Activated CD8-positive, alpha-beta memory T cell treated with anti-CD3 and anti-CD28 coated beads for 48 hours (primary cell): ENCODE measurements at places on chromosomes 3 and 15.

DNA sequence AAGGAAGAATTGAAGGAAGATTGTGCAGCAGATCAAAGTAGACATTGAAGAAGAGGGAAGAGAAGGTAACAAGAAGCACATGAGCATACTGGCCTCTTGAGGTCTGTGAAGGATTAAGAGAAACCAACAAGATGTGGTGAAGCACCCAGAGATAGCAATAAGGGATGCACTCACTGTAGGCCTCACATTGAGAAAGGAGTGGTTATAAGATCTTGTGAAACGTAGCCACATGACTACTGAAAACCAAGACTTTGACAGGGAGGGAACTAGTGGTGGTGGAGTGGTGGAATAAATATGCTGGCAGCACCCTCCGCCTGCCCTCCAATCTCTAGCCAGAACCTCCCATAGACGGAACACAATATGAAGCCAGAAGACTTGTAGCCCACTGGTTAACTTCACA lies 651.2 kb downstream of the DIPK2A start:
- DNase-seq = no peak

DNA sequence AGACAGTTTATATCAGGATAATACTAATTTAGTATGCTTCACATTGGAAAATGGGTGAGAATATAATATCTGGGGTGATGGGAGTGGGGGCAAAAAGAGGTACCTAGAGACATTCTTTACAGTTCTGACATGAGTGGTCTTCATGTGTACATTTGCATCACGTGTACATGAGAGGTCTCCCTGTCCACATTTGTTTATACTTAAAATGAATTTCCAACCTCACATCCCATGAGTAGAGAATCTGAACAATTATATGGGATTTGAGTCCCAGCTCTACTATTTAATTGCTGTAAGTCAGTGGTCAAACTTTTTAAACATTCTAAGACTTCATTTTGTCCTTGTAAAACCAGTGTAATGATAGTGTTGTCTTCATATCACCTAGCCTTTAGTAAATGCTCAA lies 408.4 kb downstream of the NAALADL2 start:
- DNase-seq = no peak

DNA sequence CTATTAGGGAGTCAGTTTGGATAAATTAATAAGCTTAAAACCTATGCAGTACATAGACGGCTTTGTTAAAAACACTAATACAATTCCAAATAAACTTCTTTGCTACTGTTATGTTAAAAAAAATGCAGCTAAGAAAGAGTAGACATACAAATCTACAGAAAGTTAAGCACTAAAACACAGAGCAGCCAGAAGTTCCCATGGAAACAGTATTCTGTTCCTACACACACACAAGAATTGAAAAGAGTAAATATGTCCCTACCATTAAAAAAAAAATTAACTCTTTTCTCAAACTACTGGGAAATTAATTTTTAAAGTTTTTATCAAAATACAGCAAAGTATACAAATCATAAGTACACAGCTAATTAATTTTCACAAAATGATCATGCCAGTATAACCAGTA lies 71.6 kb downstream of the CLASP2 start:
- no peak for DNase-seq

- DNase-seq = no peak
Measured at GRCh38 chr15:42080919-42081830, 13.2 kb downstream of the PLA2G4D start.

GRCh38 chr3:107975529-107976201 lies 115.2 kb downstream of the CD47 start:
- DNase-seq = no peak

GRCh38 chr3:187125319-187126031 lies 13.8 kb downstream of the RPL39L start:
- no peak for DNase-seq

- no peak for DNase-seq
Measured at GRCh38 chr3:29195056-29195455, 85.8 kb upstream of the RBMS3 start.

GRCh38 chr3:105429034-105429762 lies 62.5 kb downstream of the ALCAM start:
- no peak for DNase-seq

GRCh38 chr15:87954793-87955192 lies 301.7 kb downstream of the NTRK3 start:
- no peak for DNase-seq

DNA sequence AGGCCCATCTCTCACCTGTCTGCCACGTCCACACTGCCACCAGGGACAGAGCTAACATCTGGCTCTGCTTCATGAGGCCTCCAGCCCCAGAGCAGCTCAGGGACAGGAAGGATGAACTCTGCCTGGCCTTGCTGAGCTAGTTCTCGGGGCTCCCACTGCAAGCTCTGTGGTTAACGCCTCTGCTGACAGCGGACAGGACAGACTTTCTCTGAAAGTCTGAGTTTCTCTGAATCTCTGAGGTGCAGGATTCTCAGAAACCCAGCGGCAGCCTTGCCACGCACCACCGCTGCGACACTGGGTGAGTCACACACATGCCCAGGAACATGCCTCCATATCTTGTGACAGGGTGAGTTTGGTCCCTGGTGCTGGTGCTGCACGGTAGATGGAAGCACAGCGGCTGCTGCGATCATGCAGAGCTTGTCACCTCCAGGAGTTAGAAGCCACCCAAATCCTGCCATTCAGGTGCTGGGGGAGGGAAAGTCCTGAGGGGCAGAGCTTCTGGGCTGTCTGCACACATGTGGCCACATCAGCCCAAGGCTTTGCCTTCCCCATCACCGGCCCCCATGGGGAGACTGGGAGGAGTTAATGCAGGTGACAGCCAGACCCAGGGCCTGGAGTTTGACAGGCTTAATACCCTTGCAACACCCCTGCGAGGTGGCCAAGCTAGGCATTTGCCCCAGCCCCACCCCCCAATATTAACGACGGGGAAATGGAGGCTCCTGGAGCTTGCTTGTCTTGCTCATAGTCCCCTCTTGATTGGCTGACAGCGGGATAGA lies 267.0 kb downstream of the PLCL2 start:
- peak; percentile 76 for DNase-seq

GRCh38 chr3:58994746-58995330 lies 55.0 kb downstream of the CFAP20DC start:
- DNase-seq = no peak

- DNase-seq = no peak
Measured at GRCh38 chr15:74978503-74978902, 16.9 kb upstream of the SCAMP5 start.

DNA sequence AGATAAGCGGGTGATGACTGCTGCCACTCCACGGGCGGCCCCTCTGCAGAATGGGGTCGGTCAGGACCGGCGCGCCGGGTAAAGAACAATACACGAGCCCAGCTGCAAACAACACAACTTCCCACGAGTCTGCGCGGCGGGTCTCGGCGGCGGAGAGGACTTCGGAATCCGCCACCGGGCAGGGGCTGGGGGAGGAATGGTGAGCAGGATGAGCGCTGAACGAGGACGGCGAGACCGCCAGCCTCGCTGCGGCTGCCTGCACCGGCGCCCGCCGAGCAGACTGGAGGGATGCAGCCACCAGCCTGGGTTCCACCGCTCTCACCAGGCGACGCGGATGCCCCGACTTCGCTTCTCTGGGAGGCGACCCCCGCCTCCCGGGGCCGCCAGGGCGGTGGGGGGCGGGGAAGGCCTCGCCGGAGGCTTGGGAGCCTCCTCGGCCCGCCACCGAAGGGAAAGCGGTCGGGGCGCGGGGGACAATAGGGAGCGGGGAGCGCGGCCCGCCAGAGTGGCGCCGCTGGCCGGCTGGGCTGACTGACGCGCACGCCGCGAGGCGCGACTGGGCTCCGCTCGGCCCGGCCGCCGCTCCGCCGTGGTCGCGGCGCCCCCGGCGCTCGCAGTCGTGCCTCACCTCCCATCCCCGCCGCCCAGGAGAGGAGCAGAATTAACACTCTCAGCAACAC lies 515 bp downstream of the ADAM10 start:
- DNase-seq = peak; percentile 22

DNA sequence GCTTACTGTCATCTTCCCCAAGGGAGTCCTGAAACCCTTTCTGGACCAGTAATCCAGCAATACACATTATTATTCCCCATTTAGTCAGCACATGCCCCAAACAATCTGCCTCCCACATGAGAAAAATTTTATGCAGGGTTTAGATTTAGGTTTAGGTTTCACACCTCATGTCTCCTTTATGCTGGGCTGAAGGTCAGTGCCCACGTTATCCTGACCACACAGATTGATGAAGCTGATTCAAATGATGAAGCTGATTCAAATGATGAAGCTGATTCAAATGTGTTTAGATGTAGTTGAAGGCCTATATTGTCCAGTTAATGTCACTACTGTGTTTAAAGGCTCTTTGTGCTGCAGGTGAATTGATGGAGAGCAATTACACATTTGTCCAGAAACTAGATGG lies 18.1 kb upstream of the ZBED2 start:
- no peak for DNase-seq

- no peak for DNase-seq
Measured at GRCh38 chr3:149701977-149702350, 44.1 kb upstream of the WWTR1 start.

GRCh38 chr15:63373330-63373729 lies 8.3 kb downstream of the CA12 start:
- DNase-seq = no peak

- DNase-seq = no peak
Measured at GRCh38 chr3:119912220-119912619, 130.3 kb downstream of the NR1I2 start.

DNA sequence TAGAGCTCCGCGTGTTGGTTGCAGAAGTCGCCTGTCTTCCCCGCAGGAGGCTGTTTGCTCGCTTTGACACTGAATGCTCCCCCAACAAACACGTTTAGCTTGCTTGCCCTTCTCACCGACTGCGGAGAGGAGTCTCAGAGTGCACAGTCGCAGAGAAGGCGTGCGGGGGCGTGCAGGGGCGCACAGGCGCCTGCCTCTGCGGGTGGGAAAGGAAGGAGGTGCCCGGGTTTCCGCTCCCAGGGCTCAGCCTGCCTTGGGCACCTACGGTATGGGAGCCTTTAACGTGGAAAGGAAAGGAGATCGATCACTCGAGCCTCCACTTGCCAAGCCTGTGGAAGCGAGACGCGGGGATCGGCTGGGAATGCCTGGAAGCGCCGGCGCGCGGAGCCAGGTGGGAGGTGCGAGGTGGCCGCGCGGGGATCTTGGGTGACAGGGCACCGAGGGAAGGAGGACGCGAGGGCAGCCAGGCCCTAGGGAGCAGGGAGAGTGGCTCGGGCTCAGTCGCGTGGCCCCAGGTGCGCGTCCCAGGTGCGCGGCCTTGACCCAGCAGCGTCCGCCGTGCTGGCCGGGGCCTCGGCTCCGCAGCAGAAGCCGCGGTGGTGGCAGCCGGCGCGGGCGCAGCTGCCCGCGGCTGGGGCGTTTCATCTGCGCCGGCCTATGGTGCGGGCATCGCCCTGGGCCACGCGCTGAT lies at the start of gene FAN1:
Gene FAN1 (plus strand): TSS at position 419 of the 691 bp plus-strand sequence. CDS start 749 bp downstream, outside the sequence.
- peak; percentile 54 for DNase-seq

DNA sequence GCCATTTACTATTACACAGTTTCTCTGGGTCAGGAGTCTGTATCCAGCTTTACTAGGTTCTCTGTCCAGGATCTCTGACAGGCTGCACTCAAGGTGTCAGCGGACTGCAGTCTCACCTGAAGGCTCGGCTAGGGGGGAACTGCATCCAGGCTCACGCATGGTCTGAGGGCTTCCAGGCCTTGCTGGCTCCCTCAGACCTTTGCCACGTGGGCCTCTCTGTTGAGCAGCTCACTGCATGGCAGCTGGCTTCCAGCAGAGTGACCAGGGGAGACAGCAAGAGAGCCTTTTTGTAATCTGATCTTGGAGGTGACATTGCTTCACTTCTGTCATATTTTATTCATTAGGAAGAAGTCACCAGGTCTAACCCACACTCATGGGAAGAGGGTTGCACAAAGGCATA lies 152.3 kb downstream of the CACNA2D3 start:
- no peak for DNase-seq

GRCh38 chr3:66493458-66494099 lies 7.2 kb downstream of the LRIG1 start:
- no peak for DNase-seq

GRCh38 chr3:112579697-112580096 lies 17.9 kb downstream of the SLC35A5 start:
- DNase-seq = no peak

DNA sequence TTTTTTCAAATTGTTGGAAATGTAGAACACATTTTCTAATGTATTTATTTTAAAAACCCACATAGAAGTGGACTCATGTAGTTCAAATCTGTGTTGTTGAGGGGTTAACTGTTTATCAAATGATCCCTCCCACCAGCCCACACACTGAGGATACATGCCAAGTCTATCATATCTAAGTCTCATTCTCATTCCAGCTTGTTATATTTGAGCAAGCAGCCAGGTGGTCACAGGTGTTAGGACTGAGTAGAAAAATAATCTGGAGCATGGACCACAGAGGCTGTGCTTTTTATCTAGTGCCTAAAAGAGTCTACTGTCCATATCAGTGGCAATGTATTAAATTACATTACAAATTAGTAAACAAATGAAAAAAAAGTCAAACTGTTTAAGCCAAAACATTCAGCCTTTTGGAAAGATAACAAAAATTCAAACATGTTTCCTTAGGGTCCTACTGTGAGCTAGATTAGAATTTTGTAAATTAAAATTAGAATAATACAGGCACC lies 20.7 kb upstream of the SPESP1 start:
- no peak for DNase-seq

DNA sequence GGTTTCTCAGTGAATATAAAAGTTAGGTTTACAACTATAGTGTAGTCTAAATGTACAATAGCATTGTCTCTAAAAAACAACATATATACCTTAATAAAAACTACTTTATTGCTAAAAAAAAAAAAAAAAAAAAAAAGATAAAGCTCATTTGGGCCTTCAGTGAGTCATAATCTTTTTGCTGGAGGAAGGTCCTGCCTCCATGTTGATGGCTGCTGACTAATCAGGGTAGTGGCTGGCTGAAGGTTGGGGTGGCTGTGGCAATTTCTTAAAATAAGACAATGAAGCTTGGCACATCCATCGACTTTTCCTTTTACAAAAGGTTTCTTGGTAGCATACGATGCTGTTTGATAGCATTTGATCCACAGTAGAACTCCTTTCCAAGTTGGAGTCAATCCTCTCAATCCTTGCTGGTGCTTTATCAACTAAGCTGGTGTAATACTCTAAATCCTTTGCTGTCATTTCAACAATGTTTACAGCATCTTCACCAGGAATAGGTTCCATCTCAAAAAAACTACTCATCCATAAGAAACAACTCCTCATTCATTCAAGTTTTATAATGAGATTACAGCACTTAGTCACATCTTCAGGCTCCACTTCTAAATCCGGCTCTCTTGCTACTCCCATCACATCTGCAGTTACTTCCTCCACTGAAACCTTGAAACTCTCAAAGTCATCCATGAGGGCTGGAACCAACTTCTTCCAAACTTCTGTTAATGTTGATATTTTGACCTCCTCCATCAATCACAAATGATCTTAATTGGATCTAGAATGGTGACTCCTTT lies 13.3 kb downstream of the ZNF280D start:
- no peak for DNase-seq

GRCh38 chr3:76965122-76965725 lies 74.7 kb upstream of the ROBO2 start:
- DNase-seq = no peak

GRCh38 chr3:178200316-178200715 lies 335.9 kb upstream of the KCNMB2 start:
- DNase-seq = no peak

DNA sequence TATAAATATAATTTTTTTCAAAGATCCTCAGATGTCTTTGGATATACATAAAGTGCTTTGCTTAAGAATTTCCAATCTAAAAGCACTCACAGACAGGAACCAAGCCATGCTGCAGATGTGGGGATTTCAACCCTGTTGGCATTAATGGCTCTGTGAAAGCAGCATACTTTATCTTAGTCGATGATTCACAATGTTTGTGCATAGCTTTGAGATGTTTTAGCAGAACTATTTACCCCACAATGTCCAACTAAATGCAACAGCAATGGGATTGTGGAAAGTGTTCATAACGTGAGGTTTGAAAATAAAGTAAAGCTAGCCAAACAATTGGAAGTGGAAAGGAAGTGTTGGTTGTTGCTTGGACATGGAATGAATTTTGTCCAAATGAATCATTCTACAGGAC lies 371.4 kb downstream of the SOX2 start:
- no peak for DNase-seq
